ENCODE measurements at places on chromosomes 5 and 9.

GRCh38 chr9:13661014-13661413, 381.5 kb upstream of the MPDZ start:
- no peak for DNase-seq

DNA sequence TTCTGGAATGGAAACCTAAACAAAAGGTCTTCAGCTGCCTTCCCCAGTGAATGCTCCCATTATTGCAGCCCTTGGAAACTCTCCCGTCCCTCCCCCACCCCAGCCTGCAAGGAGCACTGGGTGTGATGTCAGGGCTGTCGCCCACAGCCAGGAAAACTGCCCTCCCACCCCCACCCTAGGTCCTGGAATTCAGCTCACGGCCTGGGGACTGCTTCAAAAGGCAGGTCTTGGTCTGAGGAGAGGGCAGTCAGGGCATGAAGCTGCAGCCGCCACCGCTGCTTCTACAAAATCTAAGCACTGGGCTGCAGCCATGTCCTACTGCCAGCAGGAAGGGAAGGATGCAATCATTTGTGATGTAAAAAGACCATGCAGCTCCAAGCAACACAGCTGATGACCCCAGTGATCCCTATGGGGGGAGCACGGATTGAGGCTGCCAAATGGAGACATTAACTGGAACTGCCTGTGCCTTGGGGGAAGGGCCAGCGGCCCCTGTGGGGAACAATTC, 11.4 kb downstream of the GRHPR start:
- no peak for DNase-seq

DNA sequence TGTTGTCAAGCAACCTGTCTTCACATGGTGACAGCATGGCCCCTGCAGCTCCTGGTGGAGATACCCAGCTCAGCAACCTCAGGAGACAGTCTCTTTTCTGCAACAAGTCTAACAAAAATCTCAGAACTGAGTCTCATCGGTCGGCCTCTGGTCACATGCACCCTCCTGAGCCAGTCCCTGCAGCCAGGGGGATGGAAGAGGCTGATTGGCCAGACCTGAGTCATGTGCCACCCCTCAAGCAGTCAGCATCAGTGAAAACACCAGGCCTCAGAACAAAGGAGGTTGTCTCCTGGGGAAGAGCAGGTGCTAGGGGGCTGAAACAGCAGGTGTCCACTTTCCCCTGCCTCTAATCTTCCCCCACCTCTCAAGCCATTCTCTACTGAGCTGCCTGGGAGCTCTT, 54.4 kb downstream of the SMIM23 start:
- DNase-seq: no peak

DNA sequence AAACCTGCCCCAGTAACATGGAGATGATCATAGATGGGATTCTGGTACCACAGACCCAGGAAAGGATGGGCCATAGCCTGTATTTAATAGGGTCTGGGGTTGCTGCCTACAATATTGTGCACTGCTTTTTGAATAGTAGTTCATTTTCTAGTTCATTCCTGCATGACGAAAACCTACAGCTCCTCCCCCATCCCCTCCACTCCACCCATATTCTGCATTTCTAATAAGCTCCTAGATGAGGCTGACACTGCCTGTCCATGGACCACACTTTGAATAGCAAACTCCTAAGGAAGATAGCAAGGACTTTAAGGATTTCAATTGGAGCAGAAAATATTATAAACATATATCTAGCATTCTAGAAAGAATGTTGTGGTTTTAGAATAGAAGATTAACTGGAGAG, 75.5 kb downstream of the ISOC1 start:
- DNase-seq: no peak

DNA sequence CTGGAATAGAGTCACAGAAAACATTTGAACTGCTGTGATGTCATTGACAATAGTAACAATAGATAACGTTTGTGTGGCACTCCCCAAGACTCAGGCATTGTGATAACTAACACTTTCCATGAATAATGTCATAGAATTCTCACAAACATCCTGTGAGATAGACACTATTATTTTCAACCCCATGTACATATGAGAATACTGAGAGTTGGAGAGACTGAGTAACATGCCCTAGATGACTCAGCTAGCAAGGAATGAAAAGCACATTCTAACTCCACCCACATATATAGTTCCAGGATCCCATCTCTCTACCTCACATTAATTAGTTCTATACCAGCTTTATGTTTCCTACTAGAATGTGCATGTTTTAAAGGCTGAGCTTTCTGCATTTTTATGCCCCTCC, 71.4 kb downstream of the ASTN2 start:
- peak; percentile 33 for DNase-seq

GRCh38 chr5:116032094-116032517, at the start of gene ARL14EPL:
Gene ARL14EPL, plus strand, starts transcription at chr5:116032472. Its CDS starts 18,994 bp downstream, at chr5:116051466.
- DNase-seq: peak; percentile 90

DNA sequence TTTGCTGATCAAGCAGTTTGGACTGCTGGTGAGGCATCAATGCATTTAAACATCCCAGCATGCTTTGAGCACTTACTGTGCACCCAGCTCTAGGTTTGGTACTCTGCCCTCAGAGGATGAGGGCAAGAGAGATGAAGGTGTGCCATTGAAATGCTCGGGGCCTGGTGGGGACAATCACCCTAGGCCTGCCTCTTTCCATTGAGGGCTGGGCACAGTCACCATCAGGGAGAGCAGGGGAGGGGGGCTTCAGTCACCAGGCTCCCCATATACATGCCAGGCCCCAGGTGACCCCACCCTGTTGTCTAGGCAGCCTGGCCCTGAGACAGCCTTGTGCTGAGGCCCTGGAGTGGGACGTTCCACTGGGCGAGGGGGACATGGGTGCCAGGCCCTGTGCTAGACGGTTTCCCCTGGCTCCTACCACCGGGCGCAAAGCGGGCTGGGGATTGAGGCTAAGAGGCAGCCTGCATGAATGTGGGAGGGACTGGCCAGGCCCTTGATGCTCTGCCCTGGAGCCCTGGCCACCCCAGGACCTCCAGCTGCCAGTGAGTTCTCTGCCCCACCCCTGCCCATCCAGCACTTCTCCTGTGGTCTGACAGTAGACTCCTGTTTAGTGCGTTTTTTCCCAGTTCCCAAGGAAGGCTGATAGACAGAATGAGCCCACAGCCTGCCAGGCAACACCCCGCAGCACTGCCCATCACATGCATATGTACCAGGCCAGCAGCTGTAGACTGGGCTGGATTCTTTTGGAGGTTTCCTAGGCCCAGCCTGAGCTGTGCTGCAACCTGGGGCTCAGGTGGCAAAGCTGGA, 18.9 kb downstream of the TCF7 start:
- no peak for DNase-seq

GRCh38 chr9:99130069-99130468, 25.2 kb downstream of the TGFBR1 start:
- no peak for DNase-seq

DNA sequence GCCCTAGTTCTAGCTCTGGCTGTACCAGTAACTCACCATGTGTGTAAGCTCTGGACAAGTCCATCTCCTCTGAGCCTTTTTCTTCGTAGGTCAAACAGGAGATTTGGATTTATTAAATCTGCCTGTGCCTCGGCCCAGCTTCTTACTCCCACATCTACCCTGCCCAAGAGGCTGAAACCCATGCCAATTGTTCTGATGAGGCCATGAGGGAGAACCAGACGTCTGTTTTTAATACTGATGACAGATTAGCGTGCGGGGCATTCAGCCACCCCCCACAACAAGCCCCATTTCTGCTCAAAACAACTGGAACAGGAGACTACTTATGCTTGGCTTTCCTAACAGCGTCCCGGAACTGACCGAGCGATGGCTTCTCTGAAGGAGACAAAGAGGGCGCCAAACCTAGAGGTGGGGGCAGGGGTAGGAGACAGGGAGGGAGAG, 81.2 kb upstream of the TRIM32 start:
- no peak for DNase-seq

DNA sequence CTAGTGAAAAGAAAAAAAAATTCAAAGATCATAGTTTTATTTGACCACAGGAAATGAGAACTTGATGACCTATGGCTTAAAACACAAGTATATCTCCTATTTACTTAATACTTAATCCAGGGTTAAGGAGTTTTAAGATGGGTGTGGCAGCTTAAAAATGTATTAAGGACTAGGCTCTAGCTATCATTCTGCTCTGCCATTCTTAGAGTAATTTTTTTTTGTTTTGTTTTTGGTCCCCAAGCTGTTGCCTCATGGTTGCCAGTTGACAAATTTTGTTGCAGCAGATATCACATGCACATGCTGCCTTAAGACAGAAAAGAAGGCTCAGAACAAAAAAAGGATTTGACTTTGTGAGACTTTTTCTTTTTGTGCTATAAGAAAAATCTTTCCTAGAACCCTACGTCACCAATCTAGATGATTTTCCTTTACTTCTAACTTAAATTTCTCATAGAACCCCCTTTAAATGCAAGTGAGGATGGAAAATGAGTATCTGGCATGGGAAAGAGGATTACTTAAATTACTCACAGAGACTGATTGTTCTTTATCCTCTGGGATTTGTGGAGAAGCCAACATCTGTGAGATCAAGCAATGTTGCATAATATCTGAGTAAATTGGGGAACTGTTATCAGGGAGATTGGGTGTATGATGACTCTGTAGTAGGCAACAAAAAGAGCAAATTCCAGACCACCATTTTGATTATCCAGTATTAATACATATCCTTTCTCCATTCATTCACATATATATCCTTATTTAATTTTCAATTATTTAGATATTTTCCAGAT, 364.7 kb upstream of the CD180 start:
- no peak for DNase-seq

Data from SW480 (cell line).